ENCODE measurements at places on chromosomes 3 and 15.

GRCh38 chr15:68618394-68618793 lies 39.6 kb downstream of the CORO2B start:
- no peak for DNase-seq

DNA sequence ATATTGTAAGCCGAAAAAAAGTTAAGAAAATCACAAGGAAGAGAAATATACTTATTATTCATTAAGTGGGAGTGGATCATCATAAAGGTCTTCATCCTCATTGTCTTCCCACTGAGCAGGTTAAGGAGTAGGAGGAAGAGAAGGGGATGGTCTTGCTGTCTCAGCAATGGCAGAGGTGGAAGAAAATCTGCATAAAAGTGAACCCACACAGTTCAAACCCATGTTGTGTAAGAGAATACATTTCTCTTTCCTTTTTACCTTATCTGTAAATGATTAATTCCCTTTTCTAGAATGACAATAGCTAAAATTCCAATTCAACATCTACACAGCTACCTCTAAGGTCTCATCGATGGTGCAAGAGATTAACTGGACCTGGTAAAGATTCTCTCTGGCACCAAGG lies 904.6 kb downstream of the EPHA3 start:
- DNase-seq = no peak

GRCh38 chr3:25697553-25697952 lies 32.8 kb upstream of the TOP2B start:
- no peak for DNase-seq

GRCh38 chr15:87648278-87648677 lies 608.3 kb downstream of the NTRK3 start:
- no peak for DNase-seq

DNA sequence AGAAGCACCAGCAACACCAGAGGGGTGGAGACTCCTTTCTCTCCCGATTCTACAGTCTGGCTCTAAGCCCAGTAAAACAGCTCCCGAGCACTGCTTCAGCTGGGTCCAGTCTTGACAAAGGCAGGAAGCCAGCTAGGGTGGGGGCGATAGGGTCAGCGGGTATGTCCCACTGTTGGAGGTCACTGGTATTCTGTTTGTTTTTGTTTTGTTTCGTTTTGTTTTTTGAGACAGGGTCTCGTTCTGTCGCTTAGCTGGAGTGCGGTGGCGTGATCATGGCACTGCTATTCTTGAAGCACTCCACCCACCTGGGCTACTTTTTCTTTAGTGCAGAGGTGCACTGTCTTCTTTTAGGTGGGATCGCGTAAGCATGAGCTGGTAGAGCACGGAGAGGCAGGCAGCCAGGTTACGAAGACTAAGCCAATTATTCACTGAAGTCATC lies 16.3 kb downstream of the GCSAM start:
- DNase-seq = no peak

Measured in fibroblast of skin of scalp (primary cell).